ENCODE measurements at places on chromosomes 7 and 10. TPM values are rescaled to one million over a fixed set of nuclear protein-coding genes. Genes with fewer than 3 reads are reported as not detected.

Gene AGR2
- total RNA-seq = not detected

Gene KIAA1549
- 1.6 TPM for total RNA-seq

Gene SLC29A4
- 16.4 TPM for total RNA-seq

Gene HSPA12A
- total RNA-seq = 55.1 TPM

Gene IFIT1B
- not detected for total RNA-seq

Gene UFSP1
- 4.7 TPM for total RNA-seq

Gene EPO
- total RNA-seq = not detected

Gene BICC1
- total RNA-seq = 23.3 TPM

Gene DYNC1I1
- total RNA-seq = 6.8 TPM

- no peak for DNase-seq
Observed at GRCh38 chr10:30728766-30729165, 99.2 kb upstream of the LYZL2 start.

DNA sequence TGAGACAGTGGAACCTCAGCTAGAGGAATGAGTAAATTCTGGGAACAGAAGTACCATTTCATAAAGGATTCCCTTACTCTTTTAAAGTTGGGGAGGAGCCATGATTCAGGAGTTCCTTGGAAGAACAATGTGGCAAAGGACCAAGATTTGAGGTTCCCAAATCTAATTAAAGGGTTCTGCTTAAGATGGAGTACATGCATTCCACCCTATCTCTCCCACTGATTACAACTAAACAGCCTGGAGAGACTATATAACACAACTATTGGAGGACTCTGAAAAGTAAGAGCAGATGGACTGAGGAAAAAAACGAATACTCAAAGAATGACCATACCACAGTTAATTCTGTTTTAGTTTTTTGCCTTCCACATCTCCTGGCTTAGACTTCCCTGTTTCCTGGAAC, 212.9 kb upstream of the IMMP2L start:
- DNase-seq = no peak

GRCh38 chr10:17450024-17450423, 4.4 kb downstream of the ST8SIA6 start:
- DNase-seq = no peak

DNA sequence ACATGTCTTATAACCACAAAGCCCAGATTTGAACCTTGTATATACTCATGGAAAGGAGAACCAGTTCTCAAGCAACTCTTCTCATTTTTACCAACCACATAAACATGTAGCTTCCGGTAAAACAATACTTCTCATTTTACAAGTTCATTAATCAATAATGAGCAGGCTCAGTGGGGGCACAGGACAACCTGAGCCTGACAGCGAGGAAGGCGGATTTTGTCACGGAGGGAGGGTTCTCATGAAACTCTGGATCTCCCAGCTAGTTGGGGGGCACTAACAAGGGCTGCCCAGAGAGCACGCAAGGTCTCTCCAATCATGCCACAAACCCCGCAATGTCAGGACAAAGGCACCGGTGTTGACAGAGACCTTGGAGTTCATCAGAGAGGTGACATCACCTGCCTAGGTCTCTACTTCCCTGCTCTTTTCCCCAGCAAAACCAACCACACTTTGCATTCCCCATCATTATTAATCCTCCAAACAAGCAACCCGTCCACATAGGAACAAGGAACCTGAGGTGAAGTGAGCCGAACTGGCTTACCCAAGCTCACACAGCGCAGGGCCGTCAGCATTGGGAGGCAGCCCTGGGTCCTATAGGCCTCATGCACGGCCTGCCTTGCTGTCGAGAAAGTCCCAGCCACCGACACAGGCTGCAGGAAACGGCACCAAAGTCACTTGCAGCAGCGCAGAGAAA, 192.1 kb upstream of the KLF14 start:
- DNase-seq = no peak

DNA sequence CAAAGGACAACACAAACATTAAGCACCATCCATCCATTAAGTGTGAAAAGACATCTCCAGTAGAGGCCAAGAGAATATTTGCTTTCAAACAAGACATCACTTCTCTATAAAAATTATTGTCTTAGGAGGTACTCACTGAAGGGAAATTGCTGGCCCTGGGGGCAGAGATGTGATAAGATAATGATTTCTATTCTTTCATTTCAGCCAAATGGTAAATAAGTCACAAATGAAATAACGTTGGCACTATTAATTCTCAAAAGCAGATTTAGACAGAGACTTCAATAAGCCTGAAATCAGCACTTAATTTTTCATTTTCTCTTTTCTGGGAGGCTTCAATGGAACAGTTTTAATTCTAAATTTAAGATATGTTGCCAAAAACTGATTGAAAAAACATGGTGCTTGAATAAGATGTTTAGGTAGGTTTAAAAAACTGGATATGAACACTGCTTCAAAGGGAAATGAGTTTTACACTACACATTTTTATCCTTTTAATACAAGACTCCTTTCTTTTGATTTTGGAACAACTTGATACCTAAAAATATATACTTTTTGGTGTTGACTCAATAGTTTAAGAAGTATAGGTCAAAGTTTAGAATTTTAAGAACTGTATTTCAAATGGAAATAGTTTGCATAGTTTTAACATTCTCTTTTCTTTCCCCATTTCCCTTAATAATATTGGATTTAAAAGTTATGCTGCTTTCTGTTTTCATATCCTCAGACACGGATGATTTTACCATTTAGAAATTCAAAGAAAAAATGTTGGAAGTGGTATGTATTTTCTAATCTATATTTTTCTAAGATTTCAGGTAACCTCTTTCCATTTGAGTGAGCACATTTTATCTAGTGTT, 204.0 kb downstream of the AHR start:
- no peak for DNase-seq

DNA sequence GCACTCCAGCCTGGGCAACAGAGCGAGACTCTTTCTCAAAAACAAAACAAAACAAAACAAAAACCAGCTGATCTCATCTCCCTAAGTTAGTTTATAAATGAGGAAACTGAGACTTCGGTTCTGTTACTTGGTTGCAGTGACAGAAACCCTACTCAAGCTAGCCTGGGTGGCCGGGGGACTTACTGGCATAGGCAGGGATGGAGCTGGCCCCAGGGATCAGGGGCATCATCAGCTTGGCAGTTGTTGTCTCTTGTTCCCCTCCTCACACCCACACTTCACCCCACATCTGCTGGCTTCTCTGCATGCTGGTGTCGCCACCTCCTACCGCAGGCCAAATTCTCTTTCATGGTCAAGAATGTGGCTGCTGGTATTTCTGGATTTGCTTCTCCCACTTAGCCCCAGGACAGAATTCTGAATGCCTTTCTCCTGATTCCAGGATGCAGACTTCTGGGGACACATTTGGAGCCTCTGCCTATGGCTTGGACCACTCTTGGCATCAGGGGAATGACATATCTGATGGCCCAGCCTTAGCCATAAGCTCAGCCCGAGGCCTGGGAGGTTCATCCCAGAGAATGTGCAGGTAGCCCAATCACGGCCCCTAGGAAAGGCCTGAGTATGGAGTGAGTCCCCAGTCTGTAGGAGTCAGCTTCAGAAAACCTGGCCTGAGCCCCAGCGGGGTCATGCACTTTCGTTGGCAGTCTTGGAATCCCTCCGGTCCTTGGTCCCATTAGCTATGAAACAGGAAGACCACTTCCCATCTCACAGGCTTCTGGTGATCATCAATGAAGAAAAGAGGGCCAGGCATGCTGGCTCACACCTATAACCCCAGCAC, 41.6 kb upstream of the CTBP2 start:
- DNase-seq = no peak

DNA sequence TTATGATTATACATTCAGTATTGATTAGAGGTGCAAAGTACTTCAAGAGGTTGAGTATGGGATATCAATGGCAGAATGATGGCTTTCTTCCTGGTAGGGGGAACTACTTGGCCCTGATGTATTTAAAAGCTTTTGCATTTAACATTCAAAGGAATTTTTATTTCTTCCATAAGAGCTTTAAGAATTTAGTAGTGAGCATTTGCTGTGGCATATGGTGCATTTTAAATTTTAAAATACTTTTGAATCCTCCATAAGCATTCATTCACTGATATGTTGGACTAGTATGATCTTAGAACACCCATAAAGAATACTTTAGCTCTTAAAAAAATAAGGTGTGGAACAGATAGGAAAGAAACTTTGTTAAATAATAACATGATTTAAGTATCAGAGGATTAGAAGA, 191.9 kb upstream of the PPP1R3A start:
- no peak for DNase-seq

- no peak for DNase-seq
Observed at GRCh38 chr7:2084331-2084730, 148.4 kb downstream of the MAD1L1 start.

GRCh38 chr10:124740369-124741280, 3.6 kb downstream of the FAM53B start:
- no peak for DNase-seq

GRCh38 chr10:5655121-5655520, 11.3 kb downstream of the ASB13 start:
- DNase-seq = no peak

- DNase-seq = no peak
Observed at GRCh38 chr10:55058800-55059199, 257.8 kb upstream of the PCDH15 start.

DNA sequence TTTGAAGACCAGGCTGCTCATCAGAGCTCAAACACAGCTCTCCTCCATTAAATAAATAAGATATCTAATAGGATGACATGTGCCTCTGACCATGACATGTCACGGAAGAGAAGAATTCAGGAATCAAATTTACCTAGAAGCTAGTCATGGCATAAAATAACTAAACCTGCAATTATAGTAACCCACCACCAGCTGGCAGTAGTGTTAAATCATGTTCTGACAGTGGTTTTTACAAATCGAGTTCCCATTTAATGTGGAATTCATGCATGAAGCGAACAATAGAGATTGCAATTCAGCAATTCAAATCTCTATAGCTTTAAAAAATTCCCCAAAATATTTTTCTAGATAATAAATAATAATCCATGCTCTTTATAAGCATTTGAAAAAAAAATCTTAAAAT, 74.6 kb upstream of the IKZF1 start:
- DNase-seq = no peak

- DNase-seq = no peak
Observed at GRCh38 chr7:155471718-155472117, 13.8 kb downstream of the EN2 start.

GRCh38 chr10:84818961-84819360, 490.6 kb downstream of the CCSER2 start:
- DNase-seq = no peak

DNA sequence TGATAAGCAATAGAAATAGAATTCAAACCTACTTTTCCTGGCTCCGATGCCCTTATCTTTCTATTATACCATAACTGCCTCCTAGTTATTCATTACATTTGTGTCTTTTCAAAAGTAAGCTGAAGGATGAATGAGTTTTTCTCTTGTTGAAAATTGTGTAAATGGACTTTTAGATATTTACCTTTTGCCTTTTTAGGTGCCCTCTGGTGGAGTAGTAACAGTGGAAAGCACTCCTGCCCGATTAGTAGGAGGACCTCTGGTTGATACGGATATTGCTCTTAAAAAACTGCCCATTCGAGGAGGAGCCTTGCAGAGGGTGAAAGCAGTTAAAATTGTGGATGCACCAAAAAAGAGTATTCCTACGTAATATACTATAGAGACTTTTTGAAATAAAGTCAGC, 11.2 kb downstream of the FAM237B start:
- no peak for DNase-seq

GRCh38 chr10:24363070-24363469, 154.1 kb downstream of the KIAA1217 start:
- no peak for DNase-seq

DNA sequence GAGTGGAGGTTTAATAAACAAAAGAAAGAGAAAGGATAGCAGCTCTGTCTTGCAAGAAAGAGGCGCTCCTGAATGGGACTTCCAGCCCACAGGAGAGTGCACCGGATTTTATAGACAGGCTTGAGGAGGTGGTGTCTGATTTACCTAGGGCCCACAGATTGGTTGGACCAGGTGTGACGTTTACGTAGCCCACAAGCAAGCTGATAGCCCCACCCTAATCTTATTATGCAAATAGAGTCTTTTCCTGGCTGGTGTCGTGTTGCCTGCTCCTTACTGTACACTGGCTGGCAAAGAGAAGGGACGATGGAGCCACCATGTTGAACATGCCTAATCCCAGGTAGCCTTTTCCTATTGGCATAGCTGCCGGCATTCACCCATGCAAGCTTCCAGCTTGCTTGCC, 319.7 kb upstream of the POM121L12 start:
- DNase-seq = no peak

DNA sequence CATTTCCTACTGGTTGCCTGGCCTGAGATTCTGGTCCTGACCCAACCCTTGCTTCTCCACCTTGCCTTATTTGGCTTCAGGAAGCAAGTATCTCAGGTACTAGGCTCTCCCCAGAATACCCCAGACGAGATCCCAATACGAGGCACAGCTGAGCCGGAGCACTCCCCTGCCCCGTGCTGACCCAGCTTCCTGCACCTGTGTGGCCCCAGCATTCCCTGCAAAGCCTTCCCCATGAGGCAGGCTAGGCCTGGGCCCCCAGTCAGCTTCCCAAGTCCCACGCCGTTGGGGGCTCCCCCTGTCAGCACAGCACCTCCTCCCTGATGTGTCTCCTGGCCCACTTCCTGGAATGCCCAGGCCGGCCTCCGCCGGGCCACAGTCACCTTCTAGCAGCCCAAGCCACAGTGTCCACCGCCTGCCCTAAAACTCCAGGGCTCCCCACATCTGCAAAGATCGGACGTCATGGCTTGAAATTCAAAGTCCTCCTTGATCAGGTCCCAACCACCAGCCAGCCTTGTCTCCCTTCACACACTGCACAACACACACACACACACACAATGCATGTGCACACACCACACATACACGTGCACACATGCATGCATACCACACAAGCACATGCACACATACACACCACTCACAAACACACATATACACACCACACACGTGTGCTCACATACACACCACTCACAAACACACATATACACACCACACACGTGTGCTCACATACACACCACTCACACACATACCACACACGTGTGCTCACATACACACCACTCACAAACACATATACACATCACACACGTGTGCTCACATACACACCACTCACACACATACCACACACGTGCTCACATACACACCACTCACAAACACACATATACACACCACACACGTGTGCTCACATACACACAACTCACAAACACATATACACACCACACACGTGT, 78.9 kb upstream of the FOXK1 start:
- no peak for DNase-seq

DNA sequence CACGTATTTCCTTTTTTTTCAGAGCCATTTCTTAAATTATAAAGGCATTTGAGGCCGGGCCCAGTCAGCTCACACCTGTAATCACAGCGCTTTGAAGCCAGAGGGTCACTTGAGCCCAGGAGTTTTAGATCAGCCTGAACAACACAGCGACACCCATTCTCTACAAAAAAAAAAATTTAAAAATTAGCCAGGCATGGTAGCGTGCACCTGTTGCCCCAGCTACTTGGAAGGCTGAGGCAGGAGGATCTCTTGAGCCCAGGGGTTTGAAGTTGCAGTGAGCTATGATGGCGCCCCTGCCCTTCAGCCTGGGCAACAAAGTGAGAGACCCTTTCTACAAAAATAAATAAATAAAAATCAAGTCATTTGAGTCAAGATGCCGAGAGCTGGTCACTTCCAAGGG, 3.0 kb downstream of the TMEM130 start:
- DNase-seq = no peak

Measured in omental fat pad (tissue), 4 donors.